ENCODE measurements at places on chromosomes 13 and 19.

DNA sequence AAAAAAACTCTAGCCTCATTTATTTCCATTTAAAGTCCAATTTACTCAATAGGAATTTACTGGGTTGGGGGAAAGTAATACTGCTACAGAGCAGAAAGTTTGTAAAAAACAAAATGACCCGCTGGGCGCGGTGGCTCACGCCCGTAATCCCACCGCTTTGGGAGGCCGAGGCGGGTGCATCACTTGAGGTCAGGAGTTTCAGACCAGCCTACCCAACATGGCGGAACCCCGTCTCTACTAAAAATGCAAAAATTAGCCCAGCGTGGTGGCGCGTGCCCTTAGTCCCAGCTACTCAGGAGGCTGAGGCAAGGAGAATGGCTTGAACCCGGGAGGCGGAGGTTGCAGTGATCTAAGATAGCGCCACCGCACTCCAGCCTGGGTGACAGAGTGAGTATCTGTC lies 745.6 kb downstream of the SLITRK1 start:
- no peak for DNase-seq

DNA sequence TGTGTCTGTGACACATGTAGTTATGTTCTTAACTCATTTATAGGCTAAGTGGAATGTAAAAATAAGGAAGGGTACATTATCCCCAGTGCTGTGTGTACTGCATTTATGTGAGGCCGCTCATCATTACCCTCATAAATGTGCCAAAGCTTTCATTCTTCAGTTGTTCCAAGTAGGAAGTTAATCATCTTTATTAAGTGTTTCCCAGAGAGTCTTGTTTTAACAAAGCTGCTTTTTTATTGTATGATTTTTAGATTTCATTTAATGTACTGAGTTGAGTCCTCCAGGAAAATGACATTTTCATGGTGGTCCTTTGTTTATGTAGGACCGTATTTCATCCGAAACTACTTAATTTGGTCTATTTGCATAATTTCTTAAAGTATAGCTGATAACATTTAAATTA lies 379.8 kb downstream of the DLEU7 start:
- no peak for DNase-seq

DNA sequence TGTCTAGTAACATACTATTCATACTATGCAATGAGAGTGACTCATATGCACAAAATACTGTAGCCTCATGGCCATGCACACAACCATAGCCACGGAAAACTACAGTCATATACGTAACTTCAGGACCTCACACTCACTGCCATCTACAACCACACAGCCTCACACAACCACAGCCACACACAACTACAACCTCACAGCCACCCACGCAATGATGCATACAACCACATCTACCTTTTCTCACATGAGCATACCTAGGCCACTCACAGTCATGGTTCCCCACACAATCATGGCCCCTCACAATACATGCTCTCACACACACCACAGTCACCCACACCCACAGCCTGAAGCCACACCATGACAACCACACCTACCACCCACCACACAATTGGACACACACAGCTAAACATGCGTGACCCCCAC lies 8.7 kb upstream of the TNFSF14 start:
- peak; percentile 33 for DNase-seq

DNA sequence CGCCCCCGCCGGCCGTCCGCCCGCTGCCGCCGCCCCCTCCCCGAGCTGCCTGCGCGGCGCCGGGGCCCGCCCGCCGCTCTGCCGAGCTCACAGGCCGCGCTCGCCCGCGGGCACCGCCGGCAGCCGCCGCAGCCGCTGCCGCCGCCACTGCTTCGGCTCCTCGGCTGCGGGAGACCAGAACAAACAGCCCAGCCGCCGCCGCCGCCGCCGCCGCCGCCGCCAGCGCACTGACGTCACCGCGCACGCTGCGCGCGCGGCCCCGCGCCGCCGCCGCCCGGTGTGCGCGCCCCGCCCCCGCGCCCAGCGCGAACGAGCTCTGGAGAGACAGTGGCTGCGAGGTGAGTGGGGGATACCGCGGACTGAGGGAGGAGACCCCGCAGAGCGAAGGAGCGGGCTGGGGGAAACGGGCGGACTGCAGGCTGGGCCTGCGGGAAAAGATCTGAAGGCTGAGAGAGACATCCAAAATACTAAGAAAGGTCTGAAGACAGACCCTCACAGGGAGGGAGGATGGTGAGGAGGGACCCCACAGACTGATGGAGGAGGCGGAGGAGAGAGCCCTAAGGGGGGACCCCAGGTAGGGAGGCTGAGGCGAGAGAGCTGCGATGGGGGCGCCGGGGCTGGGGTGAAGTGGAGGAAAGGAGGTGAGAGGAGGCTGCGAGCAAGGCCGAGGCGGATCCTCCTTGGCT lies at the start of gene BRD4:
Gene BRD4 (minus strand): TSS at position 229 of the 686 bp plus-strand sequence. CDS start 59,440 bp downstream, outside the sequence.
- peak; percentile 36 for DNase-seq

- no peak for DNase-seq
Measured at GRCh38 chr19:49430678-49431329, 5.6 kb downstream of the GFY start.

DNA sequence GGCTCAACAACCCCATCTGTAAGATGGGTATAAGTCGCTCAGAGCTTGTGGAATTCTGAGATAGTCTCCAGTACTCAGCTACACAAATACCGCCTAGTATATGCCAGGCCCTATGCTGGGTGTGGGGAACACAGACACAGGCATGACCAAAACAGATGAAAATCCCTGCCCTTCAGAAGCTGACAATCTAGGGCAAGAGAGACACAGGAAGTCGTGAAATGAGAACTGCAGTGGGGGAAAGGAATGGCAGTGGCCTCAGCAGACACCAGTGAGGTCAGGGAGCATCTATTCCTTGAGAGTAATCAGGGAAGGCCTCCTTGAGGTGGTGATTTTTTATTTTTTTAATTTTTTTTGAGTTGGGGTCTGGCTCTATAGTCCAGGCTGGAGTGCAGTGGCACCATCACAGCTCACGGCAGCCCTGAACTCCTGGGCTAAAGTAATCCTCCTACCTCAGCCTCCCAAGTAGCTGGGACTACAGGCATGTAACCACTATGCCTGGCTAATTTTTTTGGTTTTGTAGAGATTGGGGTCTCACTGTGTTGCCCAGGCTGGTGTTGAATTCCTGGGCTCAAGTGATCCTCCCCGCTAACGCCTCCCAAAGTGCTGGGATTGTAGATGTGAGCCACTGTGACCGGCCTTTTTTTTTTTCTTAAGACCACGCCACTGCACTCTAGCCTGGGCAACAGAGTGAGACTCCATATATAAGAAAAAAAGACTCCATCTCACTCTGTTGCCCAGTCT lies 3.2 kb downstream of the TMIGD2 start:
- no peak for DNase-seq

DNA sequence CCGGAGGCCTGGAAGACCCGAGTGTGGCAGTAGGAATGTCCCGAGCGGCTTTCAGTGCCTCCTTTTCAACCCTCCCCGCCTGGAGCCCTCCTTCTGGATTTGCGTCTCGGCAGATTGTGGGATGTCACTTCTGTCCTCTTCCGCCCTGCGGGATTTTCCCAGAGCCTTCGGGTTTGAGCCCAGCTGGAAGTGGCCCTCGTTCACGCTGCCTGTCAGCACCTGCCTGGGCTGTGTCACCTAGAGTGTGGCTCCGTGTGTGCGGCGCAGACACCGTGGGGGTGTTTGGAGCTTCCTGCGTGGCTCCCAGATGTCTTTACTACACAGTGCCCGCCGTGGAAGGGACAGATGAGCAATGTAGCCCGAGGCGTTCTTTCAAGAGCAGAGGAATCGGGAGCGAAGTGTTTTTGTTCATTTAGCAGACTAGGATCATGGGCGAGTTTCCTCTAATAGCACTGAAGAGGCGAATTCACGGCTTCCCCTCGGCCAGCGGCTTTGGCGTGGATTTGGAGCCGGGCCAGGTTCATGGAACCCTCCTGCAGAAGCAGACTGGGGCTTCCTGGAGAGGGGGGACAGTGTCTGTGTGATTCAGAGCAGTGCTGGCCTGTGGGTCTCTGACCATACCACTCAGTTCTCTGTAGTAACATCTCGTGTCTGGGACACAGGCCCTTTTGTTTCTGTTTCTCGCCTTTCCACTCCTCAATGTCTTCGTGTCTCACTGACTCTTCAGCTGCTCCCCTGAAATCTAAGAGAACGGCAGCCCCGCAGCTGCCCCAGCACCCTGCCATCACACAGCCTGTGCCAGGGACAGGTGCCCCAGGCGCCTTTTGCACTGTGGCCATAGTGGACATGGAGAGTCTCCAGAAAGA lies 68.0 kb downstream of the KDM4B start:
- no peak for DNase-seq

DNA sequence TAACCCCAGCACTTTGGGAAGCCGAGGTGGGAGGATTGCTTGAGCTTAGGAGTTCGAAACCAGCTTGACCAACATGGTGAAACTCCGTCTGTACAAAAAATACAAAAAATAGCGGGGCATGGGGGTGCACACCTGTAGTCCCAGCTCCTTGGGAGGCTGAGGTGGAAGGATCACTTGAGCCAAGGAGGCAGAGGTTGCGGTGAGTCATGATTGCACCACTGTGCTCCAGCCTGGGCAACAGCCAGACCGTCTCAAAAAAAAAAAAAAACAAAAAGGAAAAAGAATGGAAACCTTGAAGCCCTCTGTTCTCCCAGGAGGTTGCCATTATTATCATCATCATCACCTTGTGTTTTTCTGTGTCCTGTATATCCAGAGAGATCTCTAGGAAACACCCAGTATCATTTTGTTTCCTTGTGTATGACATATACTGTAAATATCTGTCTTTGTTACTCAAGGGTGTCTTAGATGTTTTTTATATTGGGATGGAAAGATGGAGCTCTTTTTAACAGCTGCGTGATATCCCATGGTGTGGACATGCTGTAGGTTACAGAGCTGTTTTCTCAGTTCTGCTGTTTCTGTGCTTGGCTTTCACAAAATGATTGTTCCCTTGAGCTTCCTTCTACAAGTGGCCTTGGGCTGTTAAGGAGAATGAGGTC lies 11.8 kb downstream of the CHAF1A start:
- peak; percentile 75 for DNase-seq

DNA sequence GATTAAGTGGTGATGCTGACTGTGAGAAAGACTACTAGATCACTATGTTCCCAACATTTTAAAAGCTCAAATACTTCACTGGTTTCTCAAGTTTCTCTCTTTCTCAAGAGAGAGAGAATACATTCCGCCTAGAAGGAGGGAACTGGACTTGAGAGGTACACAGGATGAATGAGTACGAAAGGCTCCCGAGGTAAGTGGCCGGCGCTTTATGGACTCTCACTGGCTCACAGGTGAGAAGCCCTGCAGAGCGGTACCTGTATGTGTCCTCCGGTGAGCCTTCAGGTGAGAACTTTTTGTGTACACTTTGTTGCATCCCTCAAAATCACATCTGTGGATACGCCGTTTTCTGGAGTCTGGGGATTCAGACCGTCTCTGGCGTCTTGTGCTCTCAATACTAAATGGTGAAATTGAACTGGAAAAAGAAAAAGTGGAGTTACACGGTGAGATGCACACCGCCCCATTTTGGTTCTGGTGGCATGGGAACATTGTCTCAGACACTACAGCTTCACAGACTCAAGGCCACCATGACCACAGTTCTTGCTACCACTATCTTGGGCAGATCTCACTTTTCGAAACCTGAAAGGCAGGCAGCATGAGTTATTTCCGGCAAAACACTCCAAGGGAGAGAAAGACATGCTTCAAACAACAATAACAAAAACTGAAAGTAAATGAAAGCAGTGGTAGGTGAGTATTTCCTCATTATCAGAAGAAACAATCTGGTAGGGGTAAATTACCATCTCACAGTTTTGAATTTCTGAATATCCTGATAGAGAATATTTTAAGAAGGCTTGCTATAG lies 418.9 kb downstream of the KLF12 start:
- DNase-seq = no peak

DNA sequence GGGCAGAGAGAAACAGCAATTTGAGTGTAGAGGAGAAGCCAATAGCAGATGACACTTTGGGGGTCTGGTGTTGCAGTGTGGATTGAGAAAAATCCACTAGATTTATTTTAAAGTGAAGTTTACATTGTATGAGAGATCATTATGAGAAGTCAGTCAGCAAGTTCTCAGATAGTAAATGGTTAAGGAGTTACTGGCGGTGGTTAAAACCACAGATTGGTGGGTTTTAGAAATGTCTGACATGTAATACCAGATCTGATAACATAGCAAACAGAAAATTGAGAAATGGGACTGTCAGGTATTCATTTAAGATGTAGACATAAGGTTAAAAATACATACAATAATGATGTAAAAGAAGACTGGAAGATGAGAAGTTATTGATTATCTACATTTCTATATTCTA lies 7.2 kb downstream of the ABHD13 start:
- no peak for DNase-seq

GRCh38 chr19:344625-345319 lies at the start of gene MIER2:
TSS of gene MIER2 (minus strand) at chr19:344796. CDS start at chr19:344782, 14 bp downstream.
- peak; percentile 62 for DNase-seq

DNA sequence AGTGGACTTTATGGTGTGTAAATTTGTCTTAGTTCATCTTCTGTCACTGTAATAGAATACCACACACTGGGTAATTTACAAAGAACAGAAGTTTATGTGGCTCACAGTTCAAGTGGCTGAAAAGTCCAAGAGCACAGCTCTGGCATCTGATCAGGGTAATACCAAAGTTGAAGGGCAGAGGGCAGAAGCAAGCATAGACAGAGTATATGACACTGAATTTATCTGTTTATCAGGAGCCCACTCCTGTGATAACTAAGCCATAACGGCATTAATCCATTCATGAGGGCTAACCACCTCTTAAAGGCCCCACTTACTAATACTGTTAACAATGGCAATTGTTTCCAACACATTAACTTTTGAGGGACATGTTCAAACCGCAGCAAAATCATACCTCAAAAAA lies 4.0 kb upstream of the RFXAP start:
- DNase-seq = no peak

- peak; percentile 40 for DNase-seq
Measured at GRCh38 chr13:98997738-98998641, 20.1 kb upstream of the DOCK9 start.

DNA sequence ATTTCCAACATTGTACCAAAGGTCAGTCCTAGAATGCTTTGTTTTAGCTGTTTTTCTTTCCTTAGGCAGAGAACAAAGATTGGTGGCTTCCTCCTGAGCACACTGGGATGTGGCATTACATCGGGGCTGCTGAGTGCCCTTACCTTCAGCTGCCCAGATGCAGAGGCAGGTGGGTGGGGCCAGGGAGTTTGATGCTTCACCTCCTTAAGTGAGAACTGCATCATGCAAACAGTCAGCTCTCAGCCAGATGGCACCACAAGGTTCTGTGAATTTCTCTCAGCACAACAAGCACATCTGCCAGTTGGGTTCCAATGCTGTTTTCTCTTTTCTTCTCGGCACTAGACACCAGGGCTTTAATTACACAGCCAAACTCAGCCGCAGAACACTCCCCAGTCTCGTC lies 87.4 kb upstream of the UBL3 start:
- DNase-seq = no peak

DNA sequence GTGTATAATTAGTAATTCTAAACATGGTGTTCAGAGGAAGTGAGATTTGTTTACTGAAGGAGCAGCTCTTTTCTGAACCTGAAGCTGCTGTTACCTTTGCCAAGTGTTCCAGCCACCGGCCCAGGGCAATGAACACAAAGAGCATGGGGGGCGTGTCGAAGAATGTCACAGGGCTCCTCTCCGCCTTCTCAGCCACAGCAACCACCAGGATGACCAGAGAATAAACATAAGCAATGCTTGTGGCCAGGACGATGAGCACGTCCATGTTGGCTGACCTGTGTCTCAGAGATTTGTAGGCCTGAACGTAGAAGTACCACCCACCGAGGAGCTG lies 53.1 kb downstream of the ATP7B start:
- DNase-seq = no peak

- DNase-seq = no peak
Measured at GRCh38 chr19:46776927-46777911, 11.2 kb downstream of the SLC1A5 start.

GRCh38 chr19:6767081-6767356 lies 216 bp downstream of the SH2D3A start:
- no peak for DNase-seq
